Fibroblast of skin of scalp (primary cell): ENCODE measurements at places on chromosomes 11 and 22.

- peak; percentile 38 for DNase-seq
Measured at GRCh38 chr11:120964857-120965256, 59.0 kb upstream of the TBCEL start.

DNA sequence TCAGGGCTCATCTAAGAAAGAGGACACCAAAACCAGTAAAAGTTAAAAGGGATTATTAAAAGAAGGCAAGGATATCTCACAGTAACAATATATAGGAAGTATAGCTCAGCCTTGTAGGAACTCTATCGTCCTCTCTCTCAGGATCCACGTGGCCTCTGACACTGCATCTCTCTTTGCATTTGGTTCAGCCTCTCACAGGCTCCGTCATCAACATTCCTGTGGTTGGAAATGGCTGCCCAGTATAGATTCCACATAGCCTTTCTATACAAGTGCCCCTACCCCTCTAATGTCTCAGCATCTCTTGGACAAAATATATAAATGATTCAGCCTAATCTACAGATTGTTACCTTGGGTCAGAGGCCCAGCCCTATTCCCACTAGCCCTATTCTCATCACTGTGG, 101.3 kb upstream of the DBX1 start:
- DNase-seq: peak; percentile 38

GRCh38 chr11:58047818-58048217, 17.1 kb downstream of the OR6Q1 start:
- no peak for DNase-seq

DNA sequence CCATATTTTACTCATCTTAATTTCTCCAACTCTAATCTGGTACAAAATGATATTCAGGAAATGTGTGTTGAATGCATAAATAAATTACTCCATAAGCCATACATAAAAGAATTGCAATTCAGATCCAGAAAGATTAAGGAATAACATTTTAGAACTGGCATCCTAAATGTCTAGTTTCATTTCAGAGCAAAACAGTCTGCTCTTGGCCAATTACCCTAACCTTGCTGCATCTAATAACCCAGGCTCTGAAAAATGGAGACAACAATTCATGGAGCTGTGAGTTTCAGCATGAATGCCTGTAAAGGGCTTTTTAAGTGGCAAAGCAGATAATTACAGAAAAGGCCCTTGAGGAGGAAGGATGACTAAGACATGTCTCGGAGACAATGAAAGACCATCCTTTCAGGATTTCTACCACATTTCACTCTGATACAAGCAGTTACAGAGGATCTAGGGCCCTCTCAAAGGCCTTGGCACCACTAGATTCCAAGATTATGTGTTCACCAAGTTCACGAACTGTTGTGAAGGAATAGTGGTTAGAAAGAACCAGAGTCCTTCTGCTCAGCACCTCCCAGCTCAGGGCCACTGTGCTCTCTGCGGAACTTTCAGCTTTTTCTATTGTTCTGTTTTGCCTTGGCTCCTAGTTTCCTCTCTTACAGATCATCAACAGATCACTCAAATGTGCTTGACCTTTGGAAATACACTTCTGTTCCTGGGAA, 157.6 kb upstream of the BLID start:
- no peak for DNase-seq

DNA sequence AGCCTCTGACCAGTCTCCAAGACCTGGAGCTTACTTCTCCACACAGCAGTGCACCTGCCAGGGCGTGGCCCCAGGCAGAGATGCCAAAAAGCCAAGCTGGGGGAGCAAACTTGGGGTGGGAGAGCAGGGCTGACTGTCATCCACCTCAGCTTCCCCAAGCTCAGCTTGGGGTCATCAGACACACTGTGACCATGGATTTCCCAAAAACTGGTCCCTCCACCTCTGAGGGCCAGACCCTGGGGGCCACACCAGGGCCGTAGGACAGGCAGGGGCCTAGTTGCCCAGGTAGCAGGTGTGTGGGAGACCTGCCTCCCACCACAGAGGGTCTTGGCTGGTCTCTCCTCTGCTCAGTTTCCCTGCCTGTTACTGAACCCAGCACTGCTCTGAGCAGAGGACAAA, 30.6 kb downstream of the ARVCF start:
- DNase-seq: no peak

DNA sequence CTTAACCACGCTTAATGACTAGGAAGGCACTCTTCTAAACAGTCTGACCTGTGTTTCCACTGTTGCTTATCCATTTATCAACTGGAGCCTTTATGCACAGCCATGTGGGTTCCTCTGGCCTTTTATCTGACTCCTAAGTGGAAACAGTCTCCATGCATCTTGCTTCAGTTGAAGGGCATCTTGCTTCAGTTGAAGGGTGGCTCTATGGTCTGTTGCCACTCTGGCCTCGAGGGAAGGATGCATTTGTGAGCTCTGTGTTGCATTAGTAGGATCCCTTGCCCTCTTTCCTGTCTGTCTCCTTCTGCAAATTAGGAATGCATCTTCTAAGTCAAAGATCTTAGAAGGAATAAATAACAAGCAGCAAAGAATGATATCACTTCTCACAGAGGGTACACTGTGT, 25.8 kb upstream of the C11orf96 start:
- DNase-seq: no peak

DNA sequence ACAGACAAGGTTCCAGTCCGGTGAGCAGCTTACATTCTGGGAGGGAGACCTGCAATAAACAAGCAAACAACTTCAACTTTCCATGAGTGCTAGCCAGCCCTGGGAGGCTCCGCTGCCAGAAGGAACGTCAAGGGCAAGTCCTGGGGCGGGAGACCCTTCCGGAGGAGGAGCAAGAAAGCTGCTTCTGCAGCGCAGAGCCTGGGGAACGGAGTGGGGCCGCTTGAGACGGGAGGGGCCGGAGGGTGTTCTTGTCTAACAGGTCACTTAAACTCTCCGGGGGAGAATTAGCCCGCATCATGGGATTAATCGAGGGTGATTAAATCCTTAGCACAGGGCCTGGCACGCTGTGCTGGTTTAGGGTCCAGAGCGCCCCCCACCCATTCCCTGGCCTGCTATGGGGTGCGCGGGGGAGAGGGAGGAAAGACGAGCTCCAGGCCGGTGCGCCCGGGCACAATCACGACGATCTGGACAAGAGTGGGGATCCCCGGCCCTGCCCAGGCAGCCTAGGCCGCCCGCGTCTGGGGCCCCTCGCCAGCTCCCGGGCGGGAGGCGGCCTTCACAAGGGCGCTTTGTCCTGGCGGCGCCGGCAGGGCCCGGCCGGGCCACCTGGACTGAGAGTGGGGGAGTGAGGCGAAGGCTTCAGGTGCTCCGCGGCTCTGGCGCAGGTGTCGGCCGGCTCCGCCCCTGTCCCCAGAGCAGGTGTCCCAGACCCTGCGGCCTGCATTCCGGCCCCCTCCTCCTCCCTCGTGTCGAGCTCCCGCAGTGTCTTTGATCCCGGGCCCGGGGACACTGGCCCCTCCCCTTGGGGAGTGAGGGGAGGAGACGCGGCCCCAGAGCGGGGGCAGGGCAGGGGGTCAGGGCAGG, 663 bp upstream of the LARGE2 start:
- DNase-seq: no peak

- DNase-seq: peak; percentile 81
Measured at GRCh38 chr11:44797886-44798606, 71.3 kb downstream of the TSPAN18 start.
